LHCN-M2 (cell line): ENCODE measurements at places on chromosomes 2 and 18. TPM values are rescaled to one million over a fixed set of nuclear protein-coding genes. Genes with fewer than 3 reads are reported as not detected.

PRKRA gene
- total RNA-seq: 79.6 and 95.5 TPM in 2 replicates

DNA sequence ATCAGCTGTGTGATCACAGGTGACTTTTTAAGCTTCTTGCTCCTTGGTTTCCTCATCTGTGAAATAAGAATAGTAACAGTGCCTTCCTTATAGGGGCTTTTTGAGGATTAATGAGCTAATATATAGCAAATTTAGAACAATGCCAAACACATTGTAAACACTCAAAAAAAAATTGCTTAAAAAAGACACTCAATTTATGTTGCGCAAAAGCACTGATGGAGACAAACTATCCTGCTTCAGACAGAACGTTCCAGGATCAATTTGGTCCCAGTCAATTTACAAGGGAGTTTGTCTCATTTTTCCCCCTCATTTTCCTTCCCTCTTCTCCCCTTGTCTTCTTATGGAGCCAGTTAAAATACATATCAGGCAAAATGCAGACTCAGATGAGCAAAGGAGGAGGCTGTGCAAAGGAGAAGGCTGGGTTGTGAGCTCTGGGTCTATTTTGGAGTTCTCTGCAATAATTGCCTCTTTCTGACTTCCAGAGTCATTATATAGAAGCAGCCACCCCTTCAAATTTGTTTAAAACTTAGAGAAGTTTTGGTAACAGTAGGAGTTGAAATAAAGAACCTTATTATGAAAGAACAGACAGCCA is 83.7 kb downstream of the SOCS6 start:
- DNase-seq: no peak

SPP2 gene
- total RNA-seq: not detected in 2 replicates

- DNase-seq: no peak
Observed at GRCh38 chr18:70907673-70908072, 618.8 kb downstream of the SOCS6 start.

DNA sequence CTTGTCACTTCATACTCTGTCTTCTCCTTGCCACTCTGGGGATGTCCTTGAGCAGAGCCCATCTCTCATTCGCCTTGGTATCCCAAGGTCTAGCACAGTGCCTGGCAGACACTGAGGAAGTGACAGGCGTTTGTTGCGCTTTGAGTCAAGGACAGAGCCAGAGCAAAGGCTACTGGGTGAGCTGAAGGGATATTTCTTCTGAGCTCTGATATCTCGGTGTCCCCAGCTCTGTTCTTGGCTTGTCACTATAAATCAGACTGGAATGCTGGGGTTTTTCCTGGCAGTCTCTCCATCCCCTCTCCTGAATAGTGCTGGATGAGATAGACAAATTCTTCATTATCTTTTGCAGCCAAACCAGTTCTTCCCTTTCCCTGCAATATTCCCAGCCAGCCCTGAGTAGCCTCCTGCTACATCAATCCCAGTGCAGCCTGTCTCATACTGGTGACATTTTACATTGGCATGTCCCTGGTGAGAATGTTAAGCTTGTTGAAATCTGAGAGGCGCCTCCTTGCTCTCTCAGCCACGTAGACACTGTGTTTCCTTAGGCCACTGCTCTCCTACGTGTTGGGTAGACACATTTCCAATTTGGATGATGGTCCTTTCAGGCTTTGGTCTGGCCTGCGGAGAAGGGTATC is 61.7 kb downstream of the CTIF start:
- DNase-seq: no peak

DNA sequence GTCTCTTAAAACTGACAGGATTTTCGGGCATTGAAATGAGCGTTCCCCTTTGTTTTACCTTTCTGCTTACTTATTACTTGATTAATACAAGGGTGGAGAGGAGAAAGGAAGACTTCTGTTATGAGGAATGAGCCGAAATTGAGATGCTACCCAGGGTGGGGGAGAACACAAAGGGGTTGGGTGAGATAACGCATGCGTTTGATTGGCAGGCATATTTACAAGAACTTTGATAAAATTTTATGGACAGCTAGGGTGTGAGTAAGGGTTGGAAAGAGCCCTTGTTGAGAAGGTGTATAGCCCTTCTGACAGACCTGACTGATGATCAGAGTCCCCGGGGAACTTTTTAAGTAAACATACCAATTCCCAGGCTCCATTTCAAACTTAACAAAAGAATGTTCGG is 1.8 kb downstream of the RNF138 start:
- peak; percentile 8 for DNase-seq

DNA sequence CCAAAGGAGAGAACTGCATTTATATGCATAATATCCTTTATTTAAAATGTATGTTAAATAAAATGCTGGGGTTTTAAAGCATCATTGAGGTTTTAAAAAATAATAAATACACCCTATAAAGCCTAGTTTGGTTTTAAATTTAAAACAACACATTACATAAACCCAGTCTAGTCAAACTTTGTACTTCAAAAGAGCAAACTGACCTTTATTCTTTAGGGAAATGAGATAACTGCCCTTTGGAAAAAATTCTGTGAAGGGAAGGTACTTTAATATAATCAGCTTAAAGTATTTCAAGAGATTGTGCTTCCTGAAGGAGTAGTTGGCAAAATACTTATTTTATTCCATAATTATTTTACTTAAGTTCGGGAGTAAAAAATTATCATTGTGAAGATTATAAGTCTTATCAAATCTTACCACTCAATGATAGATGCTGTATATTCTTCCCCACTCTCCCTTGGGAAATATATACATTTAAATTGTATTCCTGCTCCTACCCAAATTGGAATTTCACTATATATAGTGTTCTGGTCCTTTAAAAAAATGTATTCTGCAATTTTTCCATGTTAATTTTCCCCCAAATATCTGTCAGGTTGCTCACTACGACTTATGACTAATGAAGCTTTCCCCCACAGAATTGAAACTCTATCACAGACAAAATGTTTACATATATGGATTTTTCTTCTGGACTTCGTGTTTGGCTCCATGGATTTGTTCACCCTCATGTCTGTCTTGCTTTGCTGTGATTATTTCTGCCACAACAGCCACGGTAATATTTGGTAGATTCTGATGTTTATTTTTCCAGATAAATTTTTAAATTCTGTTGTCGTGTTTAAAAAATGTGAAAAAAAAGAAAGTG is 42.1 kb downstream of the ZC3H6 start:
- DNase-seq: peak; percentile 32

DNA sequence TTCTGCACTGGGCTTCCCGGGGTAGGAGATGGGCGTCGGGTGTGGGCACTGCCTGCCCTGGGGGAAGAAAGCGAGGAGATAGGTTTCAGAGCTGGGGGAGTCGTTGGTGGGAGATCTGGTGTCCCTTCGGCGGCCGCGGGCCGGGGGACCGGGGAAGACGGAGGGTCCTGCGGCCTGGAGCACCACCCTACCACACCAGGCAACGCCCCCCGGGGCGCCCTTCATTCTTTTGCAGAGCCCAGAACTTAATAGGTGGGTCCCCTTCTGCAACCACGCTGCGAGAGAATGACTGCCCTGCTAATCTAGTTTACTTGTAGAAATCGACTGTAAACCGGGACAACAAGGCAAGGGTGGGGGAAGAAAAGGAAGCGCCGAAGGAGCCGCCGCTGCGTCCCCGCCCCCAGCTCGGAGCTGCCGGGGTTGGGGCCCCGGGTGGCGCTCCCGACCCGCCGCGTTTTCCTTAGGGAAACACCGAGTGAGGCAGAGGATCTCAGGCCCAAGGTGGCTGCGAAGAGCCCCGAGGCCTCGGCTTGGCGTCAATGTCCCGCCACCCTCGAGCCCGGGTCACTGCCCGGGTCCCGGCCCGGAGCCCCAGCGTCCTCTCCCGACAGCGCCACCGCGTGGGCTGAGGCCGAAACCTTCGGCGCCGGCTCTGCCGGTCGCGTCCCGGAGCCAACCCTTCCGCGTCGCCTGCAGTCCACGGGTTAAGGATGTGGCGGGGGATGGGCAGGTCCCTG is 5.4 kb upstream of the SATB2 start:
- DNase-seq: peak; percentile 73

GRCh38 chr2:201366146-201366545 is 9.0 kb upstream of the FLACC1 start:
- peak; percentile 71 for DNase-seq

GRCh38 chr2:144096531-144096930 is 423.4 kb downstream of the ZEB2 start:
- DNase-seq: no peak

DNA sequence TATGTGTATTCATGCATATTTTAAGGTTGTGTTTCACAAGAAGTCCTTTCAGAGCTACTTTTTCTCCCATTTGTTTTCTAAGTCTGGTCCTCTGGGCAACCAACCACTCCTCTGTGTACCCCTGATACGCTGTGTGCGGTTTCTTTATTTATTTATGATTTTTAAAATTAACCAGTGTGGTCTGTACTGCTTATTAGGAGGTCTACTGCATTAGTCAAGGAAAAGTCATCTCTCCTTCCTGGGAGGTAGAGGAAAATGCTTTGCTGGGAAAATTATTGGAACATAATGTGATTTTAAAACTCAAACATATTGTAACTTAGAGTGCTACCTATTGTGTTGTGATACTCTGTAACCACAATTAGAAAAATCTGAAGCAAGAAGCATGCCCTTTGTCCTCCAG is 1404.3 kb downstream of the SUCLG1 start:
- peak; percentile 63 for DNase-seq

DNA sequence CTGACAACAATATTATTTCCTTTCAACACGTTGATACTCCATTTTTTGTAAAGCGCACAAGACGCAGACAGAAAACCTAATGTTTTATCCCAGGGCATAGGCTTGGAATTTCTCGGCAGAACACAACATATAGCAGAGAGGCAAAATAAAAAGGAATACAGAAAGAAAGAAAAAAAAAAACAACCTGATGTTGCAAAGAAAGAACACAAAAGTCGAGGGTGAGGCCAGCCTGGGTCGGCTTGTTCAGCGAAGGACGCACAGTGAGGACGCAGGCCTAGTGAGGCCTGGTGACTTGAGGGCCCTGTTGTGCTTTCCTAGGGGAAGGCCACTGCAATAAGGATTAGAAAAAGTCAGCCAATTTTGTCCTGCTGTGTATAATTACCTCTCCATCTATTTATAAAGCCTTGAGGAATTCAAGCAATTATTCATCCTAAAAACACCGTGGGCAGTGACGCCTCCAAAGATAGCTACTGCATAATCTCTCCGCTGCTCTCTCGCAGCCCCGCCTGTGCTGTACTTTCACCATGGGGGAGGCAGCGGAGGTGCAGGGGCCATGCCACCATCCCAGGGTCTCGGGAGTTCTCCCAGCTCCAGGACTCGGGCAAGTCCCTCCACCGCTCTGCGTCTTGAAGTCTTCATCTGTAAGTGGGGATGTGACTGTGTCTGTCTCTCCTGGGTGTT is 61.9 kb upstream of the SH3RF3 start:
- no peak for DNase-seq

ANKRD62 gene
- total RNA-seq: not detected in 2 replicates

GRCh38 chr2:29059624-29060023 is 14.7 kb downstream of the PCARE start:
- no peak for DNase-seq

LRP2 gene
- not detected in 2 replicates for total RNA-seq

DNA sequence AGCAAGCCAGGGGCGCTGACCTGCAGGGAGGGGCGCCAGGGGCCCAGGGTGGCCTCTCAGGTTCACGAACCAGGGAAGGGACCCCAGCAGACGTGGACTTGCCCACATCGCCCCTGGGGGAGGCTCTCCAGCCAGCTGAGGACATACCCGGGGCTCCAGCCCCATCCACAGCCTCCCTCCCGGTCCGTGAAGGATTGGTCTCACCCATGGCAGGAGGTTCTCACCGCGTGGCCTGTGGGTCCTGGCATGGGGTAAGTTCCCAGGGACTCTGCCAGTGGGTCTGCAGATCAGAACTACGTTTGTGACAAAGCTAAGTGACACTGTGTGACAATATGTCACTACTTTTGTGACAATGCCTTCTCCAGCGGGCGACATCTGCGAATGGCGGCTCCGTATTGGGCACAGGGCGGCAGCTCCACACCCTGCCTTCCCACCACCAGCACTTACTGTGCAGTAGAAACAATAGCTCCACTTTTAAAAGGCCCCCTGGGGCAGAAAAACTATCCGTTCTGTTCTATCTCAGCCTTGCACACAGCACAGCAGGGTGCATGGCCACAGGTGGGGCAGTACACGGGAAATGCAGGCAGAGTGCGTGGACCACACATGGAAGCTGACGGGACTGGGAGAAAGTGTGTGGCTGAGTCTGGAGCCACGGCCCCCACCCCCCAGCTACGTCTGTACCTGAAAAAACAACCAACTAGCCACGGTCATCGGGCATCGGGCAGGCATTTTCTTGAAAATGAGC is 65.2 kb upstream of the CTDP1 start:
- no peak for DNase-seq

DNA sequence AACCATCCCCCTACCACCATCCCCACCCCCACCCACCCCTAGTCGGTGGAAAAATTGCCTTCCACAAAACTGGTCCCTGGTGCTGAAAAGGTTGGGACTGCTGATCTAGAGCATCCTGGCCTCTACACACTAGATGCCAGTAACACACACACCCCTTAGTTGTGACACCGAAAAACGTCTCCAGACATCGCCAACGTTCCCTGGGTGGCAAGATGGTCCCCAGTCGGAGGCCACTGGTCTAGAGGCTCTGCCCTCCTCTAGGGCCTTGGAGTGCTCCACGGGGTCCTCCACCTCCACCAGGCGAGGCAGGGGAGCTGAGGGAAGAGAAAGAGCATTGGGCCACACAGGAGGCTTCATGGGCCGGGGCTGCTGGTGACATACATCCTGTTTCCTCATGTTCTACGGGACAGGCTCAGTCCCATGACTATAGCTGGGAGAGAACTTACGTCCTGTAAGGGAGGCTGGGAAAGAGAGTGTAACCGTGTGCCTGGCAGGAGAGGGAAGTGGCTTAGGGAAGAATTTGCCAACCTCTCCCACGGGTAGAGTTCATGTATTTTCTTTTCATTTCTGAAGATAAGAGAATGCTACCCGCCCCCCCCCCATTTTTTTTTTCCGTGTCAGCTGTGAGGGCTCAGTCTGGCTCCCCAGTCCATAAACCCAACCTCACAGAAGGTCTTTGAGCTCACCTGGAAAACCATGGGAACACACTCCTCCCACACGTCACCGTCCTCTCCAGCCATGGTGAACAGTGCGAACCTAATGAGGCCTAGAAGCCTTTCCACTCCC is 132.7 kb upstream of the MYCN start:
- DNase-seq: no peak

NAT8 gene
- not detected in 2 replicates for total RNA-seq

IL36A gene
- total RNA-seq: not detected in 2 replicates

PJVK gene
- total RNA-seq: 1.1 and 2.1 TPM in 2 replicates

CAPN13 gene
- not detected in 2 replicates for total RNA-seq

- DNase-seq: no peak
Observed at GRCh38 chr2:64605026-64605471, 48.7 kb downstream of the SERTAD2 start.

- DNase-seq: no peak
Observed at GRCh38 chr18:8241731-8242130, 367.5 kb upstream of the RAB12 start.

SNORC gene
- total RNA-seq: 0.32 and 0.52 TPM in 2 replicates

GRCh38 chr2:134706587-134707329 is 12.0 kb downstream of the TMEM163 start:
- peak; percentile 32 for DNase-seq

- DNase-seq: no peak
Observed at GRCh38 chr18:62611453-62612288, 88.8 kb downstream of the ZCCHC2 start.

DNA sequence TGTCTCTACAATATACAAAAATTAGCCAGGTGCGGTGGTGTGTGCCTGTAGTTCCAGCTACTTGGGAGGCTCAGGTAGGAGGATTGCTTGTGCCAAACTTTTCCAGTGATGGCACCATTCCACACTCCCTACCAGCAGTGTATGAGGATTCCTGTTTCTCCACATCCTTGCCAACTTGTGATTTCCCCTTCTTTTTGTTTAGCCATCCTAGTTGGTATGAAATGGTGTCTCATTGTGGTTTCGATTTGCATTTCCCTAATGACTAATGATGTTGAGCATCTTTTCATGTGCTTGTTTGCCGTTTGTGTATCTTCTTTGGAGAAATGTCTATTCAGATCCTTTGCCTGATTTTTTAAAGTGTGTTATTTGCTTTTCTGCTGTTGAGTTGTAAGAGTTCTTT is 41.0 kb downstream of the EPB41L5 start:
- DNase-seq: peak; percentile 57
